ENCODE measurements at places on chromosomes 5 and 9.

GRCh38 chr9:89634995-89635742 lies 30.4 kb downstream of the GADD45G start:
- peak; percentile 13 for DNase-seq

- DNase-seq = no peak
These were observed 1.5 kb upstream of the PRDM12 start for GRCh38 chr9:130662970-130663257.

GRCh38 chr5:172417983-172418630 lies 36.2 kb downstream of the SH3PXD2B start:
- peak; percentile 95 for DNase-seq

DNA sequence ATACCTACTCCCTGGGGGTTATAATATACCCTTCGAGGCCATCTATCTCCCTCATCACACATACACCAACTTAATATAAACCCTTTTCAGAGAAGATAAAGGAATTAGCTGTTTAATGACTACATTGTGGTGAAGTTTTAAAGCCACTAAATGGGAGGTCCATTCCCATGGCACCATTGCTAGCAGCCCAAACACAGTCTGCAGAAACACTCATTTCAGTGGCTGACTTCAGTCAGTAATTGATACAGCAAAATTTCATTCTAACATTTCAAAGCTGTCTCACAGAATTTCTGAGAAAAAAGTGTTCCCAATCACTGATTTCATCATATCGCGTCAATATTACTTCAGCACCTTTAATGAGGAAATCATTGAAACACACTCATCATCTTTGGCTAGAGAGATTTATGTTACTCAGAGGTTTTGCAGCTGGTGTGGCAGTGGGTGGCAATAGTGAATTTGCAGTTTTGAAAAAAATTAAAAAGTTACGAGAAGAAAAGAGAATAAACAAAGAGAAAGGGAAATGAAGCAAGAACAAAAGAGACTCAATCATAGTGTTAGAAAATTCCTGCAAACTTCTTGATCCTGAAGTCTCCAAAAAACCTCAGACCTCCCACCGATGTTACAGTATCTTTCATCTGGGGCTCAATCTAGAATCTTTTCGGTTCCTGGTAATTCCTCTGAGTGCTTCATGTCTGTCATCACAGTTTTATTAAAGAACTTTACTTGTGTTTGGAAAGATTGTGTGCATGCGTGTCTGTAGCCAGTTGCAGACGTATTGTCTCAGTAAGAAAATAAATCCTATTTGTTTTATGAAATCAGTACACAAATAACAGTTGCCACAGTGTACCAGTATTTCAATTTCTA lies 105.0 kb downstream of the ERCC6L2 start:
- DNase-seq = no peak

DNA sequence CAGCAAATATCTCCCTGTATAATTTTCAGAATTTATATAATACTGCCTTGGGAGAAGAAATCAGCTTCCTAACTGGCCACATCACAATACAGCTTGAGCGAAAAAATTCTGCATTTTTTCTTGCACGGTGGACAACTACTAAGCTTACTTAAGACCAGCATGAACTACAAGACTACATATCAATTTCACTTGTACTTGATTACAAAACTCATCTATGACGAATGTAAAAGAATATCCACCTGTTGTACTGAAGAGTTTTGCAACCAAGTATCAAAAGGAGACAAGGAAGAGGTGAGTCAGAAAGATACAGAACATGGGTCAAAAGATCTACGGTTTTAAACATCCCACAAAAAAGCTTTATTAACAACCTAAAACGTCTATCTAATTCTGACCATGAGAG lies 279.4 kb downstream of the BNC2 start:
- DNase-seq = no peak

Data from fibroblast of skin of back (primary cell).